Stimulated activated CD4-positive, alpha-beta T cell treated with anti-CD3 and anti-CD28 coated beads, Interleukin-1b, Interleukin-23, amount 100 ng/mL, for 4 hours (primary cell): ENCODE measurements at places on chromosomes 2 and 18.

- no peak for DNase-seq
Measured at GRCh38 chr2:62236499-62236898, 40.6 kb downstream of the B3GNT2 start.

DNA sequence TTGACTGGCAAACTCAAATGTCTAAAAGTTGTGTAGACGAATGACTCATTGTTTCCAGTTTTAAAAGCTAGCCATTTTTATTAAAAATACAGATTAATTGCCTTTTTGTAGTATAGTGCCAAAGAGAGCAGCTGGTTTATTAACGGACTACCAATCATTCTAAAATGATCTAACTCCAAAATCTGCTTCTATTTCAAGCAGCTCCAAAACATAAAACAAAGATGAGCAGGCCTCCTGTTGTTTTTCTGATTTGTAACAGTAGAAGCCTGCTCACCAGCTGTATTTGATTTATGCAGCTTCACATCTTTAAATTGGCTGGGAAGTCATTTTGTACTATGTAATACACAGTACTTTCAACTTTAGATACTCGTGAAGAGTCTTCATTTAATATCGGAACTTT lies 171.8 kb downstream of the UBR3 start:
- DNase-seq, result no peak

GRCh38 chr2:37686792-37687526 lies 15.5 kb upstream of the CDC42EP3 start:
- no peak for DNase-seq

- DNase-seq, result no peak
Measured at GRCh38 chr18:13433685-13434084, 215.1 kb downstream of the LDLRAD4 start.

DNA sequence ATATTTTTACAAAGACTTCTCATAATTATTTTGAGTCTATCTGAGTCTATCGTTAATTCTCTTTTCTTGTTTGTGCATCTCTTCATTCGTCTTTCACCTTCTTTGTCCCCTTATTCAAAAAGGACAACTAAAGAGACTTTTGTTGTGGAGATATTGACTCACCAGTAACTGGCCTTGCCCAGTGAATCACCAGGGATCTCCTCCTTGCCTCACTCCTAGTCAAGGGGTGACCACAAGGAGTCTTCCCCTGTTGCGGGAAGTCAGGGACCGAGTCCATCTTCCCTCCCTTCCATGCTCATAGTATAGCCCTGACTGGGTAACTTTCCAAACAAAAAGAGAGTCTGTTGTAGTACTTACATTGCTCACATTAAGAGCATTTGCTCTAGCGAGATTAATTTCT lies 158.9 kb downstream of the NEB start:
- no peak for DNase-seq

DNA sequence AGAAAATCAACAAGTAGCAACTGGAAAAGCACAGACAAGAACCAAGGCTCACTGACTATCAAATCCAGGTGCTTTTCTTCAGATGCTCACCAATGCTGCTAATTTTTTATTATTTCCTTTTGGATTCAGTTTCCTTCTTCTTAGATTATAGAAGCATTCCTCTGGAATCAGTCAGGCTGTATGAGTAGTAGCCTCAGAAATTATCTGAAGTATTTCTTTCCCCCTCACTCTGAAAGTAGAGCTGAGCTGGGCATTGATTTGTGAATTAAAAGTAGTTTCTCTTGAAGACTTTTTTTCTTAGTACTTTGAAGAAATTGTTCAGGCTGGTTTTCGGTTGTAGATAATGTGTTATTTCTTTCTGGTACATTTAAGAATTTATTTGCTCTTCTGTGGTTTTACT lies 273.7 kb downstream of the NOL4 start:
- DNase-seq, result no peak

DNA sequence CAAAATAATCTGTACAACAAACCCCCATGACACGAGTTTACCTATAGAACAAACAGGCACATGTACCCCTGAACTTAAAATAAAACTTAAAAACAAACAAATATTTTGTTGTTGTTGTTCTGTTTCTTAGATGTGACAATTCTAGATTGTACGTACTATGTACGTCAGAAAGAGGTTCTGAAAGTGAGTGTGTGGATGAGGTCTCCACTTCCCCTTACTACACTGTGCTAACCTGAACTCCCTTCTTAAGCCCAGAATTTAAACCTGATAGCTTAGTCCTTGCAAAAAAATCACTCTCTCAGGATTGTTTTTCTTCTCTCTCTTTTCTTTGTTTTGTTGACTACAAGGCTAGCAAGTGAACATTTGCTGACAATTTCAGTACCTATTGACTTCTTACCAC lies 581.6 kb downstream of the LRRTM4 start:
- DNase-seq, result no peak

DNA sequence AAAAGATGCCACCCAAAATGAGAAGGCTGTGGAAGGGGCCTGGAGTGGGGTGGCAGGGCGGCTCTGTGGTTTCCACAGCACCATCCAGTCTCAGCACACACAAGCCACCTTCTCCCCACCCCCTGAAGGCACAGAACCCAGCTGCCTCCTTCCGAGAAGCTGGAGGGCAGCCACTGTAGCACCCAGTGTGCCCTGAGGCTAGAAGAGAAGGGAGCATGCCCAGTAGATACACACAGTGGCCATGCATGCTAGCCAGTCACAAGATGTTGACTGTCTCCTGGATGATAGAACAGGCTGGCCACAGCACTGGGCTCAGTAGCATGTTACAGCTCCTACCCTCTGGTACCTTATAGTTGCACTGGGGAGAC lies 148.9 kb upstream of the EPAS1 start:
- DNase-seq, result no peak

- no peak for DNase-seq
Measured at GRCh38 chr2:238338710-238339394, 18.5 kb downstream of the TRAF3IP1 start.

DNA sequence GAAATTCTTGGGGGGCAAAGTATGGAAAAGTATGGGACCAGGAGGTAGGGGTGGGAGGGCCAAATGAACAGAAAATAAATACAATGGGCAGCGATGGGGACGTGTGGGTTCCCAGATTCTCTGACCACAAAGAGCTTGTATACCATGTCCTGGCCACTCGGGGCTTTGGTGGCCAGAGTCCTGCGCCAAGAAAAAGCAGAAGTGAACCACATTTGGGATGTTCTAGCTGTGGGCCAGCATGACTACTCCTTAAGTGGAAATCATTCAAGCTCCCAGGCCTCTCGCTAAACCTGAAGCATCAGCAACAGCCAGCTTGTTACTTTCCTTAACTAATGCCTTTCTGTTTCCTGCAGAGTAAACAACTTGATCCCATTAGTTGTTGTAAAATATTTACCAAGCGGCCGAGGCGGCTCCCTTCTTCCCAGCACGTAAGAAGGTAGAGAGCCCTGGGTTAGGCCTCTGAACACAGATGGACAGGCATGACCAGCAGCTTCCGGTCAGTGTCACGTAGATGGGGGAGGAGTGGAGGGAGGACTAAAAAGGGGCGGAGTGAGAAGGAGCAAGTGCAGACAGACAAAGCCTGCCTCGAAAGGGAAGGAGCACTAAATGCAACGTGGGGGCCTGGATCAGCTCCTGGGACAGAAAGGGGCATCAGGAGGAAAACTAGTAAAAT lies 88.2 kb downstream of the GALNT14 start:
- no peak for DNase-seq

DNA sequence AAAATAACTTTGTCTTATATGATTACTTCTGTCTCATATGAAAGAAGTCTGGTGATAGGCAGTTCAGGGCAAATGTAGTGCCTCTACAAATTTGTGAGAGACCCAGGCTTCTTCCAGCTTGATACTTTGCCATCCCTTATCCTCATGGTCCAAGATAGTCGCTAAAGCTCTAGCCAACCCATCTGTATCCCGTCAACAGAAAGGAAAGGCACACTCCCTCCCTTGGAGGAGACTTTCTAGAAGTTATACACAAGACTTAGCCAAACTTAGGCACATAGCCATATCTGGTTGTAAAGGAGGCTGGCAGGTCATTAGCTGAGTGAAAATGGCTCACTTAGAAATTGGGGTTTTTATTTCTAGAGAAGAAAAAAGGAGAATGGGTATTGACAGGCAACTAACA lies 14.3 kb upstream of the EHBP1 start:
- DNase-seq, result no peak

DNA sequence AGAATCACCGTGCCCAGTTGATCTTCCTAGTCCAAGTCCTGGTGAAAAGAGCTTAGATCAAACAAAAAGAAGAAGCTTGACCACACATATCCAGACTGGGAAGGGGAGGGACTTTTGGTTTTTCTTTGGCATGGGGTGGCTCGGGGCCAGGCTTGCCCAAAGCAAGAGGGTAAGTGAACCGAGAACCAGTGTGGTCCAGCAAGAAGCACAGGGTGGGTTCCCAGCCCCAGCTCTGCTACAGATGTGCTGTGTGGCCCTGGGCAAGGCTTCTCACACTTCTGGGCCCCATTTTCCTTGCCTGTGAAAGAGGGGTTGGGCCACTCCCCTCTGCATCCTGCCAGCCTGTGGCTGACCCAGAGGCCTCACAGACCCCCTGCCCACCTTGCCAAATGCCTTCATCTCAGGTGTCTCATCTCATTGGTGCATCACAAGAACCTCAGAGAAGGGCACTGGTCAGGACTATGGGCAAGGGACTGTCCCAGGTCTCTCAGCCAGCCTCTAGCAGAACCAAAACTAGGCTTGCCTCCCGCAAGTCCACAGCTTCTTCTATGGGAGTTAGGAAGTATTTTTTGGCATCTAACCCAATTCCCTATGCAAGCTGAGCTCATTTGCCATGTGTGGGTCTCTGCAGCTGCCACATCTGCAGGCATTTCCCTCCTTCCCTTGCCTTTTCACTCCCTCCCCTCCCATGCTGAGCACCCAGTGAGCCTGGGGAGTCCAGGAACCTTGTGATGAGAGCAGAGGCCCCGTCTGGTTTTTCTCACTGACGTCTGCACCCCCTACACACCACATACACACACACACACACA lies 6.9 kb downstream of the ATP6V1B1 start:
- no peak for DNase-seq

DNA sequence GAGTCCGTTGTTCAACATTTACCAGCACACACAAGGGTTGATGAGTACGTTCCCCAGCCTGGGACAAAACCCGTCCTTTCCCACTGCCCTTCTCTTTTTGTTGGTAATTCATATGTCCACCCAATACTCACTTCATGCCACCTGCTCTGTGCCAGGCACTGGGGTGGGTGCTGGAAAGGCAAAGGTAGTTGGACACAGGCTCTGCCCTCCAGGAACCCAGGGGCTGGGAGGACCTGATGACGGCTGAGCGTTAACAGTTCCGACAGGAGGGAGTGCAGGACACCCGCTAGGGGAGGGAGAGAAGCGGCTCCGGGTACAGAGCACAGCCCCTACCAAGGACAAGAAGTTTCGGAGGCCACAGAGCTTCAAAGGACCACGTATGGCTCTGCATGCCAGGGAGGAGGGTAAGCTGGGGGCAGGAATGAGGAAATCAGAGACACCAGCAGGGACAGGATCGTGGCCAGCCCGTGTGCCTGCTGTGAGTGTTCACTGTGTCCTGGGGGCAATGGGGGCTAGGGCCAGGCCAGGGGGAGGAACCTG lies 134.1 kb upstream of the GPC1 start:
- DNase-seq, result no peak

GRCh38 chr2:123720760-123721159 lies 304.3 kb upstream of the CNTNAP5 start:
- DNase-seq, result no peak

GRCh38 chr18:30481871-30482270 lies 560.7 kb downstream of the DSC3 start:
- DNase-seq, result no peak

DNA sequence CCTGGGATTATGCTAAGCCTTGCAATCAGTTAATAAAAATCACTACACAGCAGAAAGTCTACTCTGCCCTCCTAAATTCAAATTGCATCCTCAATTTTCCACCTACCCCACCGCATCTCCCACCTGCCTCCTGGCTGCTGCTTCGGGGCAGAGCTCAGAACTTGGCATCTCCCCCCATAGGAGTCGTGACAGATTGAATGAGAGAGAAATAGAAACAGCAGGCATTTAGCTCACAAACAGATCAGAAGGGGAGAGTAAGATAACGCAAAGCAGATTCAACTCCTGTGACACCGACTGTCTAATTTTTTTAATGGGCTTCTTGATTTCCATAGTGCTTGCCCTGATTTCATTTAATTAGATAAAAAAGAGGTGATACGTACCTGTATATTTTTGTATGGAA lies 24.7 kb upstream of the LRRC30 start:
- DNase-seq, result no peak

GRCh38 chr2:108980076-108980475 lies 8.9 kb downstream of the EDAR start:
- DNase-seq, result no peak

DNA sequence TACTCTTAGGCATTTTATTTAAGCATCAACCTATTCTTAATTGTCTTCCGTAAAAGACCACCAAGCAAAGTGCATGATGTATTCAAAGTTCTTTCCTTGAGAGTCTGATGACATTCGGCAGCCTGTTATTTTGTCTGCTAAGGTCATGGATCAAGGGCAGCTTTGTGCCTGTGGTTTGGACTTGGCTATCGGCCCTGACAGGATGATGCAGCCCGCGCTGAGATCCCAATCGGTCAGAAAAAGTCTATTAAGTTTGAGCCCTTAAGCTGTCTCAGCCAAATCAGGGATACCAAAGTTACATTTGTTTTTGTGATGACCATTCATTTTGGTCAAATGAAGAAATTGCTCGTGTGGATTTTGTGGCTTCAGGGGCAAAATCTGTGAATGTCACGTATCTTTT lies 718.9 kb upstream of the FANCL start:
- no peak for DNase-seq

GRCh38 chr18:26864658-26865057 lies 849 bp downstream of the AQP4 start:
- DNase-seq, result no peak

DNA sequence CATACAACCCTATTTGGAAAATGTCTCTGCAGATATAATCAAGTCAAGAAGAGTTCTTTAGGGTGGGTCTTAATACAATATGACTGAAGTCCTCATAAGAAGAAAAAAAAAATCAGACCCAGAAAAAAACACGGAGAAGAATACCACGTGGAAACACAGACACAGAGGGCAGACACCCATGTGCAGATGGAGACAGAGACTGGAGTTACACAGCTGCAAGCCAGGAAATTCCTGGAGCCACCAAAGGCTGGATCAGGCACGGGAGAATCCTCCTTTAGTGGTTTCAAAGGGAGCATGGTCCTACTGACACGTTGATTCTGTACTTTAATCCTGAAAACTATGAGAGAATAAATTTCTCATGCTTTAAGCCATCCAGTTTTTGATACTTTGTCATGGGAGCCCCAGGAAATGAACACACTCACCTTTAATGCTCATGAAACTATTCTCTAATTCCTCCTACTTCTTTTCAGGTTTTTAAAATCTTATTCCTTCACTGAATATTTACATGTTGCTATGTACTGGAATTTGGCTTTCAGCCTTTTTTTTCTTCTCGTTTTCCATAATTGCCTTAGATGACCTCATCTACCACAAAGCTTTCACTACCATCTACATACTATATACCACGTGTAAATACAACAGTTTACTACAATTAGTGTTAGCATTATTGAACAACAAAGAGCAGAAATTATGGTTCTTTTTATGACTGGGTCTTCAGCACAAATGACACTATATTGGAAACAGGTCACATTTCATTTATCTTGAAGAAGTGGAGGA lies 529.1 kb downstream of the IRS1 start:
- DNase-seq, result no peak

- DNase-seq, result no peak
Measured at GRCh38 chr2:37599688-37600525, 71.5 kb downstream of the CDC42EP3 start.
